Osteocyte (in vitro differentiated cells): ENCODE measurements at places on chromosomes 1 and 21.
A peak's percentile ranks its signal among the peaks of the same experiment; 100 is the strongest.

- no peak for DNase-seq
These were observed 168.5 kb upstream of the RUNX1 start for GRCh38 chr21:35217504-35218060.

DNA sequence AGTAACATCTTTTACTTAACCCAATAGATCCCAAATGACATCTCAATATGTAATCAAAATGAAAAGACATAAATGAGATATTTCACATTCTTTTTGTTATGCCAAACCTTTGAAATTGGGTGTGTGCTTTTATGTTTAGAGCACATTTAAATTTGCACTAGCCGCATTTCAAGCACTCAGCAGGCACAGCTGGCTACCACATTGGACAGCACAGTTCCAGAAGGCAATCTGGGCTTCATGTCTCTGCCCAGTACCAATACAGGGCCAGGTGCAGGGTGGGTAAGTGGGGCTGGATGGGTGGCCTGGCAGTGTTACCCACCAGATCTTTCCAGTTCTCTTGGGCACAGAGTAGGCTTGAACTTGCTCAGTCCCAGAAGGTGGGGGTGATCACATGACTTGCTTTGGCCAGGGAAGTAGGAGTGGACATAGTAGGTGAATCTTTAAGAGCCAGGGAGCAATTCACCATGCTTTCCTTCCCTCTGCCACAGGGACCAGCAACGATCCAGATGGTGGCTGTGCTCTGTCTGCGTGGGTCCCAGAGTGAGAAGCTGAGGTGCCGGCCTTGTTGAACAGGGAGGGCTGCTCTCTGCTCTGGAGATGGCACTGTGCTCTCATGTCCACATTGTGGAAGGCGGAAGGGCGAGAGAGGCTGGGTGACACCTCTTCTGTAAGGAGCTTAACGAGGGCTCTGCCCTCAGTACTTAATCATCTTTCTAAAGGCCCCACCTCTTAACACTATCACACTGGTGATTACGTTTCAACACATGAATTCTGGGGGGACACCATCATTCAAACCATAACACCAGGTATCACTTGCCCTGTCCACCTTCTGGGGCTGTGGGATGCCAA is 261.4 kb downstream of the GRIK3 start:
- no peak for DNase-seq

GRCh38 chr1:220887202-220887519 is 7.9 kb downstream of the HLX start:
- no peak for DNase-seq

GRCh38 chr1:94070865-94071264 is 50.1 kb downstream of the ABCA4 start:
- DNase-seq = no peak

GRCh38 chr1:219294251-219294650 is 120.6 kb downstream of the LYPLAL1 start:
- DNase-seq = no peak

GRCh38 chr21:45535341-45536081 is 6.7 kb downstream of the SLC19A1 start:
- no peak for DNase-seq

GRCh38 chr1:94322696-94323095 is 85.3 kb upstream of the ARHGAP29 start:
- DNase-seq = no peak

DNA sequence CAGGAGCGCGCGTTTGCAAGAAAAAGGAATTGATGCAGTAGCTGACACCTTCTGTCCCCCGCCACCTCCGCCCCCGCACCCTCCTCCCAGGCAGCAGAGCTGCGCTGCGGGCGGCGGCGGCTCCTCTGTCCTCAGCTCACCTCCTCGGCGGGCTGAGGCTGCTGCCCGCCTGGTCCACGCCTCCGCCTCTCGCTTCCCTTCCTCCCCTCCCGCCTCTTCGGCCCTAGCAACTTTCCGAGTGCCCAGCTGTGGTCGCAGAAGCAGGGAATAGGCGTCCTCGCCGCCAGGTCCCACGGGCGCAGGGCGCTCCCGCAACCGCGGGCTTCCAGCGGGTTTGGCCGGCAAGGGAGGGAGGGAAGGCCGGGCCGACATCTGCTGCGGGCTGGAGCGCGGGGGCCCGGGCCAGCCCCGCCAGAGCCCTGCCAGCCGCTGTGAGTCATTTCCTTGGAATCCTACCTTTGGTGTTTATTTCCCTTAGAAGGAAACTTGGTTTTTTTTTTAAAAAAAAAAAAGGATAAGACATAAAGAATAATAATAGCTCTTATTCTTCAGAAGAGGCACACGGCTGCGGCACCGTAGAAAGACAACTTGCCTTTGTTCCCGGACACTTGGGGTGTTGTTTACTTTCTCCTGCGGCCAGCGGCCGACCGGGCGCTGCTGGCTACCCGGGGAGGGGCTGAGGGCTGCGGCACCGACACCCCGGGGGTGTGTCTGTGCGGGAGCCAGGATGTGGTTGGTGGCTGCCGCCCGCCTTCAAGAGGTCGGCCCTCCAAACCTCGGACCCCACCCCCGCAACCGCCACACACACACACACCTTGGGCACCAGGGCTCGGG is 1.1 kb downstream of the SERTAD4 start:
- DNase-seq = no peak

DNA sequence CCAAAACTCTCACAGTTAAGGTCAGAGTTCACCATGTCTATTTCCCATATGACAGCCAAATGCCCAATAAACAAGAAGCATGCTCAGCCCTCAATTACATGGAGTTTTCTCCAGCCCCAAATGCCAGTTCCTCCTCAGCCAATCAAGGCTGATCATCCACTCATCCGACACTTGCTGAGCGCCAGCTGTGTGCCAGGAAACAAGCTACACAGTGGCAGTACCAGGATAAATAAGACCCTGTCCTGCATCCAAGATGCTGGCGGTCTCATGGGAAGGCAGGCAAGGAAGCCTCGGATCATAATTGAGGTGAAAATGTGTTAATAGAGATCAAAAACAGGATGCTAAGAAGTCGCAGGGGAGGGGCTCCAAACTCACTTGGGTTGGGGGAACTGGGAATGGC is 7.7 kb downstream of the ZBTB17 start:
- DNase-seq = no peak

DNA sequence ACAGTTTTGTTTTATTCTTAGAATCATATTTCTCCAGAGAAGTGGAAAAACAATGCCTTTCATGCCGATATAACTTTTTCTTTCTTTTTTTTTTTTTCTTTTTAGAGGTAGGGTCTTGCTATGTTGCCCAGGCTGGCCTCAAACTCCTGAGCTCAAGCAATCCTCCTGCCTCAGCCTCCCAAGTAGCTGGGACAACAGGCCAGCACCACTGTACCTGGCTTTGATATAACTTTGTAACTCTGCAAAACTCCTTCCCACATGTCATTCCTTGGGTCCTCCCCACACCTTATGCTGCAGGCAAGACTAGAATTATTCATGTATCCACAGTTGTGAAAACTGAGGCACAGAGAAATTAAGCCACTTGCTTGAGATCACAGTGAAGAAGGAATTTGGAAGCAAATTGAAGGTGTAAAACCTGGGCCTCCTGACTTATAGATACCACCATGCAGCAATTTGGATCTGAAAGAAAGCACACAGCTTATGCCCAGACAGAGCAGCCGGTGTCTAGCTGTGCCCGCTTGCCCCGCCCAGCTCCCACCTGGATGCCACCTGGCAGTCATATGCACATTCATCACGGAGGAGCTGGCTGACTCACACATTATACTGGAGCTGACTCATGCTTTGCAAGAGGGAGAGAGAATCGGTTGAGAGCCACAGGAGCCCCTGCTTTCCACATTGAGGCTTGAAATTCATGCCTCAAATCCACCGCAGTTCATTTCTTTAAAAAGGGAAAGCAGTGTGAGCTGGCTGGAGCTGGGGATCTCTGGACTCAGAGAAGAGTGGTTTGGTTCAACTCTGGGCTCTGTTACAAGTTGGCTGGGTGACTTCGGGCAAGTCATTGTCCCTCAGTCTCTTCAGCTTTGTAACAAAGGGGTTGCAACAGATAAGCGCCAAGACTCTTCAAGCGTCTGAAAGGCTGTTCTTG is 8.3 kb upstream of the SLC2A1 start:
- DNase-seq = no peak

- DNase-seq = no peak
These were observed 90.7 kb downstream of the TNFSF18 start for GRCh38 chr1:172960019-172960418.

GRCh38 chr1:37556712-37557196 is at the start of gene DNALI1:
Gene DNALI1, plus strand, starts transcription at chr1:37556940. Its CDS starts 55 bp downstream, at chr1:37556995.
- peak; percentile 97 for DNase-seq

GRCh38 chr21:39197448-39198233 is 14.4 kb upstream of the PSMG1 start:
- no peak for DNase-seq

- DNase-seq = no peak
These were observed 94.7 kb downstream of the ATP1B1 start for GRCh38 chr1:169201084-169201619.

GRCh38 chr1:44227211-44227610 is 13.9 kb downstream of the DMAP1 start:
- no peak for DNase-seq

GRCh38 chr1:39653546-39654031 is 14.1 kb upstream of the HEYL start:
- DNase-seq = peak; percentile 90

DNA sequence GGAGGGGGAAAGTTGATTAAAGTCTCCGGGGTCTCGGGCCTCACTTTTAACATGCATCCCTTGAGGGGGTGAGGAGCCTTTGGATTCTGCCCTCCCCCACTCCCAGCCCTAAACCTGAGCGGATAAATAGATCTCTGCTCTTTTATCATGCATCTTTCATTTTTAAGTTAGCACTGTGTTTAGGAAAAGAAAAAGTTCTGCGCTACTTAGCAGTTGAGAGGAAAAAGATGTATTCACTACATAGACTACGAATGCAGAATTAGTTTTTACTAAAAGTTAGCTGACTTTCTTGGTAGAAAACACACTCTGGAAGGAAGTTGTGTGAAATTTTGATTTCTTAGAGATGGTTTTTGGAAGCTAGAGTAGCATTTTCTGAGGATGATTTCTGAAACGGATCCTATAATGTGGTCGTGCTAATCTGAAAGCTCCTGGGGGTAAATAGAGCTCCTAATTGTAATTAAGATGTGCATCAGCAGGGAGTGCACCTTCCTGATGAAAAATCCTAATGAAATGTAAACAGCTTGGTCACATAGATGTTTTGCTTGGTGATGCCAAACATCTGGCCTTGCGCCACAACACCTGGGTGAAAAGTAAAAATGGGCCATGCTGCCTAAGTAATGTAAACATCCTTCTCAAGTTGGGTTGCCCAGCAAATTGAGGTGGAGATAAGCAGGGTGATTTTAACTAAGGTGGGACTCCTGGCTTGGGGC is 1.8 kb downstream of the ROR1 start:
- DNase-seq = no peak

- DNase-seq = no peak
These were observed 38.9 kb downstream of the LEPR start for GRCh38 chr1:65459397-65459768.

GRCh38 chr1:22328331-22329147 is 123.1 kb upstream of the ZBTB40 start:
- DNase-seq = no peak

GRCh38 chr1:11354893-11355553 is 82.0 kb downstream of the UBIAD1 start:
- no peak for DNase-seq

DNA sequence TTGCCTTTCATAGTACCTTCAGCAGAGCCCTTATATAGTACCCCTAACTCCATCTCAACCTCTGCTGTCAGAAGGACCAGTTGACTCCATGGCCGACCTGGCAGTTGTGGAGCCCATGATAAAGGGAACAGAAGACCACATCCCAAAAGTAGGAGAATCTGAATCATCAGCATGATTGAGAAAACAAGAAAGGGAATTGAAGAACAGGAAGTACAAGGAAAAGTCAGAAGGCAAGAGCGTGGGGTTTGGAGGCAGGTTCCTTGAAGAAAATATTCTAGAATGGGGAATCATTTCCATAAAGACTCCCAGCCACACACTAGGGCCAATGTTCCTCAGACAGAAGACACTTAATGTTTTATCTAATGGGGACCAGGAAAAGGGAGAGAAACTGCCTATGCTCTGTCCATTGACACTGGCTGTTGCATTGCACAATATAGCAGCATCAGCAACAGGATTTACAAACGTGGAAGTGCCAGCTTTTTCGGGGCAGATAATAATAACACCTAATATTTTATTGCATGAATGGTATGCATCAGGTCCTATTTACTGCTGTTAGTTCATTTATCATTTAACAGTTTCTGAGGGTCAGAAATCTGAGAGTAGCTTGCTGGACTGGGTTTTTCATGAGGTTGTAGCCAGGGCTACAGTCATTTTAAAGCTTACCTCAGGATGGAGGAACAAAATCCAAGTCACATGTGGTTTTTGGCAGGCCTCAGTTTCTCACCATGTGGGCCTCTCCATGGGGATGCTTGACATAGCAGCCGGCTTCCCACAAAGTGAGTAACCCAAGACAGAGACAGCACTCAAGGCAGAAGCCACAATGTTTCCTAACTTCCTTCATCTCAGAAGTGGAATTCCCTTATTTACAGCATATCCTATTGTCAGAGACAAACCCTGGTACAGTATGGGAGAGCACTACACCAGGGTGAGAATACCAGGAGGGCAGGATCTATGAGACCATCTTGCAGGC is 483.4 kb downstream of the PLPP3 start:
- DNase-seq = no peak

DNA sequence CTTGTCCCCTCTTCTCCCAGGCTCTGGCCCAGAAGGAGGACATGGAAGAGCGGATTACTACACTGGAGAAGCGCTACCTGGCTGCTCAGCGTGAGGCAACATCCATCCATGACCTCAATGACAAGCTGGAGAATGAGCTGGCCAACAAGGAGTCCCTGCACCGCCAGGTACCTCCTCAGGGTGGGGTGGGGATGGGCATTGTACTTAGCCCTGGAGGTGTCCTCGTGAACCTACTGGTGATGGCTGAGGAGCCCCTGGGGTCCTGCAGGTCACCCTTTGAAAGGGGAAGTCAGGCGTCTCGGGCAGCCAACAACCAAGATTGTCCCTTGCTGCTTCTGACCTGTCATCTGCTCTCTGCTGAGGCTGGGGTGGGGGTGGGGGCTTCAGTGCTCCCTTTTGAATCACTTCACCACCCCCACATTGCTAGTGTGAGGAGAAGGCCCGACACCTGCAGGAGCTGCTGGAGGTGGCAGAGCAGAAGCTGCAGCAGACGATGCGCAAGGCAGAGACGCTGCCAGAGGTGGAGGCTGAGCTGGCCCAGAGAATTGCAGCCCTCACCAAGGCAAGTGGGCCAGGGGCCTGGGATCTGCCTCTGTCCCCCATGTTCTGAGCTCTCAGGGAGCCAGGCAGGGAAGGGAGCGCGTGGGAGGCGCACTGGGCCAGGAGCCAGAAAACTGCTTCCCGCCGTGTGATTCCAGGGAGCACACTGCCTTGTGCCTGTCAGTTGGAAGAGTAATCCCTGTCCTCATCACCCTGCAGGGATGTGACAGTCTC is 19.7 kb downstream of the PPFIA4 start:
- no peak for DNase-seq

DNA sequence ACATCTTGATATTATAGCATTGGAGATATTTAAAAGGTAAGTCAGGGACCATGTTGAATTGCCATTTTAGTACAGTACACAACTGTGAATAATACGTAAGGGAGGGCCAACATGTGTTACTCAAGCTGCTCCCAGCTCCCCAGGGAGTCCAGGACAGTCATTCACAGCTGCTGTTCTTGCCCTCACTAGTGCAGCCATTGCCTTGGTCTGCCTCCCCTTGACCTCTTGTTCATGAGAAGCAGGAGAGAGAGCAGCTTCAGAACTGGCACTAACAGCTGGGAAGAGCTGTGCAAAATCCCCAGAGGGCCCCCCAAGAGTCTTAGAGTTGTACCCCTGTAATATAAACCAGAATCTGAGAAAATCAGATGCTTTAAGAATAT is 16.4 kb downstream of the TCEANC2 start:
- DNase-seq = no peak

GRCh38 chr1:212797681-212798080 is 6.0 kb downstream of the TATDN3 start:
- no peak for DNase-seq
